ENCODE measurements at places on chromosomes 5 and 9.
A peak's percentile ranks its signal among the peaks of the same experiment; 100 is the strongest.

DNA sequence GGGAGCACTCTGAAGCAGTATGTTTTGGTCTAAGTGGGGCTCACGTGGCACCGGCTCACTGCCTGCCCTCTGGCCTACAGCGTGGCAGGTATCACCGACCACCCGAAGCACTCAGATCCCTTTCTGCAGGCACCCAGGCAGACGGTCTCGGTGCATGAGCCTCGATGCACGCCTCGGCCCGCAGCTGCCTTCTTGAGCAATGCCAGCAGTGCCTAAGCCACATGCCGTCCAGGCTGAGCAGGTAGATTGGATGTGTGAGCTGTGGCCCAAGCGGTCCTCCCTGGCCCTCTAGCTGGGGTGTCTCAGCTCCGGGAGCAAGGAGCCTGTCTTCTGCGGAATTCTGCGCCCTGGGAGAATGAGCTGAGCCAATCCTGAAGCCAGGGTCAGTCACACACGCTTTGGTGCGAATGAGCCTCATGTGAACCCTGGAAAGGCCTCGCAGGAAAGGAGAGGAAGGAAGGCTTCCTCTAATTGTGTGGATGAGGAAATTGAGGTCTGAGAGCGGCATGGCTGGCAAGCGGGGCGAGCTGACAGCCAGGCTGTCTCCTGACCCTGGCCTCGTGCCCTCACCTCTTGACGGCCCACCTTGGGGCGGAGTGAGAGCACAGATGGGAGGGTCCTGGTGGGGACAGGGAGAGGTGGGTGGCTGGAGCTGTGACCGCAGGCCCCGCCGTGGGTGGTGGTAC, 14.4 kb downstream of the RXRA start:
- DNase-seq: no peak

- DNase-seq: no peak
These were observed 24.7 kb downstream of the POU4F3 start for GRCh38 chr5:146363161-146363874.

GRCh38 chr9:89905606-89906338, 301.0 kb downstream of the GADD45G start:
- DNase-seq: no peak

GRCh38 chr5:111469903-111470302, 42.4 kb downstream of the STARD4 start:
- no peak for DNase-seq

DNA sequence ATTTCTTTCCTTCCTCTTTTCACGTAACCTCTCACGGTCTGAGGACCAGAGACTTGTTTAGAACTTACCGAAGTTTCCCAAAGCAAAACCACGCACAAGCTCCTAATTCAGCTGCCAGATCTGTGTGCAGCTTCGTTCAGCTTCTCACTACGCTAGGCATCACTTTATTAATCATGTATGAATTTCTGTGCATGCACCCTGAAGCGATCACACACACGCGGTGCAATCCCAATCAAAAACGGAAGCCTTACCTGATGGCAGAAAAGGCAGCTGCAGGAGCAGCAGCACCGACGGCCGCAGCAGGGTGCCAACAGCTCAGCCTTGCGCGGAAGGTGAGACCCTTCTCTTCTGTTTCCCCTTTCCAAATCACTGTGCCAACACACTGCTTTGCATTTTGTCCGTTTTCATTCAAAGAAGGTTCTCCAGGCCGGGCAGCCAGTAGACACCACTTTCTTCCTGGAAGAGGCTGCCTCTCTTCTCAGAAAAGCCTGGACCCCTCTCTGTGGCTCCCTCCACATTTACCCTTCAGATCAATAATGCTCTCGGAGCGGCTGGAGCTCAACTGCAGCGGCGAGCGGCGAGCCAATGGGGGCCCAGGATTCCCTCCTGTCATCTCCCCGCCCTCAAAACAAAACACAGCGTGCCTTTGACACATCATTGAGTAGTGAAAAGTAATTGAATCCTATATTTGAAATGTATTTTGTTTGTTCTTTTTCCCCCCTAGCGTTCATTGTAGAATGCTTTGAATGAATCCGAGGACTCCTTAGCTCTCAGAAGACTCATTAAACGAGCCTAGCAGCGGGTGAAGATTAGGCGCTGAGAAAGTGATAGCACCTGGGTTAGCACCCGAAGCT, at the start of gene CDH12:
TSS of gene CDH12 (minus strand) at position 538 of the 854 bp plus-strand sequence.
- DNase-seq: peak; percentile 16

GRCh38 chr5:142841511-142842265, 71.5 kb downstream of the ARHGAP26 start:
- no peak for DNase-seq

GRCh38 chr5:15233566-15233965, 266.4 kb upstream of the FBXL7 start:
- no peak for DNase-seq

GRCh38 chr5:115888027-115888426, 46.3 kb downstream of the AP3S1 start:
- DNase-seq: no peak

GRCh38 chr9:29616844-29617243, 2043.6 kb upstream of the C9orf72 start:
- DNase-seq: no peak

GRCh38 chr9:91992461-91993041, 42.5 kb upstream of the ROR2 start:
- DNase-seq: no peak

DNA sequence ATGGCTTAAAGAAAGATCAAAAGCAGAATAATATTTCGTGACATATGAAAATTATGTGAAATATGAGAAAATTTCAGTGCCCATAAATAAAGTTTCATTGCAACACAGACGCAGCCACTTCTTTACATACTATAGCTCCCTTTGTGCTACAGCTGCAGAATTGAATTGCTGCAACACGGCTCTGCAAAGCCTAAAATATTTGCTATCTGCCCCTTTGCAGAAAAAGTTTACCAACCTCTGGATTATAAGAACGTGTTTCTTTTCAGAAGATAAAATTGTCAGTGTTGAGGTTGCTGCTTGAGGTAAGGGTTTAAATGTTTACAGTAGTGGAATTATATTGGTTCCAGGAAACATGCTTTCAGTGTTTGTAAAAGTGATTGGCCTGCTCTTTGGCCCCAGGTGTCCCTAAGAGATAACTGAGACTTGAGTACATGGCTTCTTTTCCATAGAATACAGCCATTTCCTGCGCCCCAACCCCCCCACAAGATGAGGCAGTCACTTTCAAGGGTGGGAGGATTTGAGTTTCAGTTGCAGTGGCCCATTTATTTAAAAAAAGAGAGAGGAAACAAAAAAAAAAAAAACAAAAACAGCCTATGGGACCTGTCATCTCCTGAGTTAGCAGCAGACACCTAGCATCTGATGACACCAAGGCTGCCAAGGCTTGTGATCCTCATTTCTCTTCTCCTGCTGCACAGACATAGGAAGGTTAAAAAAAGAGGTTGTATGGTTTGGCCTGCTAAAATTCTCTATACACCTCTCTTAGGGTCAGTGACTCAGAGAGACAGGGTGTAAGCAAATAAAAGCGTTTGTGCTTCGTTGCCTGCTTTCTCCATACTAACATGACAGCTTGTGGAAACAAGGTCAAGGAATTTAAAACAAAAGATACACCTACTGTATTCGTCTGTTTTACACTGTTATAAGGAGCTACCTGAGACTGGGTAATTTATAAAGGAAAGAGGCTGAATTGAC, 28.0 kb upstream of the HTR4 start:
- no peak for DNase-seq

GRCh38 chr5:96714951-96715451, 52.8 kb downstream of the CAST start:
- DNase-seq: peak; percentile 77

- no peak for DNase-seq
These were observed 83.0 kb upstream of the JAK2 start for GRCh38 chr9:4902135-4902475.

- DNase-seq: no peak
These were observed 72.6 kb downstream of the GTF3C4 start for GRCh38 chr9:132742821-132743311.

DNA sequence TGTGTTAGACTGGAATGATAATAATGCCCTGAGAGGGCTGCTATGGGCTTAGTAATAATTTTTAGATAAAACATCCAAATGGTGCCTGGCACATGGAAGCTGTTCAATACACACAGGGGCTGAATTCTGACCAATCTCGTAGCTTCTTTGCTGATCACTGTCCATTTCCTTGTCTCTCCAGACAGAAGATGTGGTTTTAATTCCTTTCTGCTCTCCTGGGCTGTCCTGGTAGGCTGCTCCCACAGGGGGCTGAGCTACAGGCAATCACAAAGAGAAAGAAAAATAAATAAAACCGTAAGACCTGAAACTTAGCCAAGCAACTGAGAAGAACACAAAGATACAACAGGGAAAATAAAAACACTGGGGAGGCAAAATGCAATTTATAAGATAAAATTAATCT, 136.5 kb downstream of the CDK5RAP2 start:
- no peak for DNase-seq

- no peak for DNase-seq
These were observed 87.2 kb downstream of the S1PR3 start for GRCh38 chr9:89078421-89078820.

- no peak for DNase-seq
These were observed 15.0 kb upstream of the GLRX start for GRCh38 chr5:95837492-95837891.

GRCh38 chr5:36060420-36060887, 6.2 kb downstream of the UGT3A2 start:
- DNase-seq: no peak

GRCh38 chr5:135446615-135447014, 533 bp downstream of the DCANP1 start:
- no peak for DNase-seq

DNA sequence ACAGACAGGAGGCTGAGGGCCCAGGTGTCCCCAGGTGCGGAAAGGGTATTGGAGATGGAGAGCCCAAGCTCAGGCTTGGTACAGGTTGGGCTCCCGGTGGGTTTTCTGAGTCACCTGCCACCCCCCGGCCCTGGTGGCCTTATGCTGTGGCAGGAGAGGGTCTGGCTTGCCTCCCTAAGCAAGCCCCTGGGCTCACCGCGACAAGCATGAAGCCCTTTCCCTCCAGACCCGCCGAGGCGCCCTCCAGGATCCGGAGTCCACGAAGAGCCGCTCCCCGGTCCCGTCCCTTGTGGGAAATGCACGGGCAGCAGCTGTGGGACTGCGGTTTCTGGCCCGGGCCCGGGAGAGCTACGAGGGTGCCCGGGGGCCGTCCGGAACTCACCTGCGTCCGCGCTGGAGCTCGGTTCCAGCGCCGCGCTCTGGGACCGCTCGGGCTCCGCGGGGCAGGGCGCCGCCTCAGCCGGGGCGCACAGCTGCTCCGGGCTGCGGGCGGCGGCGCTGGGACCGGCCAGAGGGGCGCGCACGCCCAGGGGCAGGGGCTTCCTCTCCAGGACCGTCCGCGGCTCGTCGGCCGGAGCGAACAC, 757 bp downstream of the SAPCD2 start:
- DNase-seq: no peak

DNA sequence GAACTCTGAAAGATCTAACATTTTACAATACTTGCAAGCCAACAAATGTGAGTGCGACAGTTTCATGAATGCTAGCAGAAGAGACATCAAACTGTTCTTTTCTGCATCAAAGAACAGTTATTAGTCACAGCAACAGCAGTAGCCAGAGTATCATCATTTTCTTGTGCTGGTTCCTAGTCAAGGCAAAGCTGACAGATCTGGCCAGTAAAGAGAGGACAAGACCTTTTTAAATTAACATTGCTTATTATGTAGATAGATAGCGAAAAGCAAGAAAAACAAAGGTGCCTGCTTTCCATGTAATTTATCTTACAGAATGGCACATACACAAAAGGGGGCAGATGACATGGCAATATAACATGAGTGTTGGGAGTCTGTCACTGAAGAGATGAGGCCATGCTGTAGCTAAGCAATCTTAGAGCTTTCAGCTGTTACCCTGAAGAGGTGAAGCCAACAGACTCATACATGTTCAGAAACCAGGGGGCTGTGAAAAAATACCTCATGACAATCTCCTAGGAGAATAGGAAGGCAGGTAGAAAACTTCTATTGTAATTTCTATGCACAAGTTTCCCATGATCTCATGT, 626.6 kb upstream of the TYRP1 start:
- no peak for DNase-seq

GRCh38 chr5:143033535-143034250, 263.5 kb downstream of the ARHGAP26 start:
- no peak for DNase-seq

DNA sequence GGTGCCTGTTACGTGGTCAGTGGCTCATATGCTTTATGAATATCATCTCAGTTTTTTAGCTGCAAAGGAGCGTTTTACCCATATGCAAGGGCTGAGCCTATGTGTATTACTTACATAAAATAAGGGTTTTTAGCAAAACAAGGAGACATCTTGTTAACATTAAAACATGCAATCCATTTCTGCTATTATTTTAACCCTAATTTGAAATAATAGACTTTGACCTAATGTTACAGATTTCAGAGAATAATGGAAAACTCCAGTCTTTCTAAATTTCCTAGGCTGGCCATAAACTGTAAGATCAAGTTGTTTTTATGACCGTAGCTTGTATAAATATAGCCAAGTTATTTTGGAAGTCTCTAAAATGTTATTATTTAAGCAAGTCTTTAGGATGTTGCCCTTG, 121.1 kb upstream of the SEMA6A start:
- no peak for DNase-seq

DNA sequence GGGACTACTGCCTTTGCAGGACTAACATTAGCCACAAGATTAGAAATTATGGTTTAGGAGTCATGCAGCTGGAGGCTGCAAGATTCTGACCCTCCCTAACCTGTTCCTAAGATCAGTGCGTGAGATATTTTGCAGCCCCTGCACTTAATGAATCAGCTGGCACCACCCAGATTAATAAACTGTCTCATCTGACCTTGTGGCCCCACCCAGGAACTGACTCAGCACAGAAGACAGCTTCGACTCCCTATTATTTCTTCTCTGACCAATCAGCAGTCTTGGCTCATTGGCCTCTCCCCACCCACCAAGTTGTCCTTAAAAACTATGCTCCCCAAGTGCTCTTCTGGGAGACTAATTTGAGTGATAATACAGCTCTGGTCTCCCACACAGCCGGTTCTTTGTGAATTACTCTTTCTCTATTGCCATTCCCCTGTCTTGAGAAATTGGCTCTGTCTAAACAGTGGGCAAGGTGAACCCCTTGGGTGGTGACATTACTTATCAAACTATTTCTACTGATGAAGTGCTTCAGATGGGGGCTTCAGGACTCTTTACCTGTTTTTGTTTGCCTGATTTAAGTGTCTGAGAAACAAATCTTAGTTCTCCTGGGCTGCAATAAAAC, 17.0 kb downstream of the CTSL start:
- no peak for DNase-seq

- no peak for DNase-seq
These were observed 68.9 kb upstream of the EQTN start for GRCh38 chr9:27365707-27366376.

DNA sequence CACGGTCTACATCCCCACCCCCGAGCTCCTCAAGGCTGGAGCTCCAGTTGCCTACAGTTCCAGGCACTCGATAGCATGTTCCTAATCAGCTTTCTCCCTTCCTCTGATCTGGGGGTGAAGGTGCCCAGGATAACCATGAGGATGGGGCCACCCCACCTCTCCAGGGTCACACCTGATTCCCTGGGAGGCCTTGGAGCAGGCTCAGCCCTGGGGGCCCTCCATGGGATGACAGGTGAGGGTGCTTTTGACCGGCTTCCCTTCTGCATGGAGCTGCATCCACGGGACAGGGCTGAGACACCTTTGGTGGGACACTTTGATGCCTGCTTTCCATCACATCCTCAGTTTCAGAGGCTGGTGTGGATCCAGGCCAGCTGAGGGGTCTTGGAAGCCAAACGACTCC, 28.6 kb downstream of the GADD45G start:
- DNase-seq: no peak

Measured in CD4-positive, alpha-beta T cell treated with Interleukin-15 for 1 hour (primary cell).